ENCODE measurements at places on chromosomes 16 and 17.

- DNase-seq = no peak
These were observed 37.3 kb upstream of the CDC42EP4 start for GRCh38 chr17:73349138-73349537.

DNA sequence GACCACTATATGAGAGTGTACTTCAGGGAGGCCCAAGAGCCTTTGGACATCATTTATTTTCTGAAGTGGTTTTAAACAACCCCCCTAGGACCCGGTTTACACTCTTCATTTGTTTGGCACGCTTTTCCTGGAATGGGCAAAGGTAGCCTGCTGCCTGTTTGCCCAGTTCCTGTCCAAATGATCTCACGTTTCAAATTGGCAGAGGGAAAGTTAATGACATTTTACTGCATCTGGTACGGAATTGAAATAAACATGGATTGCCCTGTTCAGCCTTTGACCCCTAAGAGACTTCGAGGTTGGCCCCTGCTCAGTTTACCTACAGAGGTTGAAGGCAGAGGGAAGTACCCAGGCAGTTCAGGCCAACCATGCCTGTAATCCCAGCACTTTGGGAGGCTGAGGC, 5.8 kb upstream of the RPRML start:
- DNase-seq = no peak

DNA sequence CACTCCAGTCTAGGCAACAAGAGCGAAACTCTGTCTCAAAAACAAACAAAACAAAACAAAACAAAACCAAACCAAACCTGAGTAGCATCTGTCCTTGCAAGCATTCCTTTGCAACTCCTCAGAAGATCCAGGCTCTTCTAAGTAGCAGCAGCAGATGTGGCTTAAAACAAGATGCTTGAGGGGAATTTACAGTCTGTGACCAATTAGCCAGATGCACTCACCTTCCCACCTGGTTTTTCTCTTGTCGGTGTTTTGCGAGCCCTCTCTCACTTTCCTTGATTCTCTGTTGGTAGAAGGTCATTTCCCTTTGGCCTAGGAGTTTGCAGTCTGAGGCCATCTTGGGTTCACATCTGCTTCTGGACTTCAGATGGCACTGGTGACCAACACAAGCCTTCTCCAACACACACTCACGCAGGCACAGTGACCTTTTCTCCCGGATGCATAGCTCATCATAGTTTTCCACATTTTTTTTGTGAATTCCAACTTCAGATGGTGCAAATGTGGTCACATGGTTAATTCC, 276.8 kb downstream of the STX8 start:
- DNase-seq = no peak

DNA sequence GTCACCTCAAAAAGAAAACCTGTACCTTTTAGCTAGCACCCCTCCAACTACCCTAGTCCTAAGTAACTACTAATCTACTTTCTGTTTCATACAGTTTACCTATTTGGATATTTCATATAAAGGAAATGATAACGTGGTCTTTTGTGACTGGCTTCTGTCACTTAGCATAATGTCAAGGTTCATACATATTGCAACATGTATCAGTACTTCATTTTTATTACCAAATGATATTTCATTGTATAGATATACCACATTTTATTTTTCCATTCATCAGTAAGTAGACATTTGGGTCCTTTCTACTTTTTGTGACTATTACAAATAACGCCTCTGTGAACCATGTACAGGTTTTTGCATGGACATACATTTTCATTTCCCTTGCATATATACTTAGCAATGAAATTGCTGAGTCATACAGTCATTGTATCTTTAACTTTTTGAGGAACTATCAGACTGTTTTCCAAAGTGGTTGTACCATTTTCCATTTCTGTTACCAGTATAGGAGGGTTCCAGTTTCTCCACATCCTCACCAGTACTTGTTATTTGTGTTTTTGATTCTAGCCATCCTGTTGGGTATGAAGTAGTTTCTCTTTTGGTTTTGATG, 23.7 kb downstream of the MOSMO start:
- no peak for DNase-seq

DNA sequence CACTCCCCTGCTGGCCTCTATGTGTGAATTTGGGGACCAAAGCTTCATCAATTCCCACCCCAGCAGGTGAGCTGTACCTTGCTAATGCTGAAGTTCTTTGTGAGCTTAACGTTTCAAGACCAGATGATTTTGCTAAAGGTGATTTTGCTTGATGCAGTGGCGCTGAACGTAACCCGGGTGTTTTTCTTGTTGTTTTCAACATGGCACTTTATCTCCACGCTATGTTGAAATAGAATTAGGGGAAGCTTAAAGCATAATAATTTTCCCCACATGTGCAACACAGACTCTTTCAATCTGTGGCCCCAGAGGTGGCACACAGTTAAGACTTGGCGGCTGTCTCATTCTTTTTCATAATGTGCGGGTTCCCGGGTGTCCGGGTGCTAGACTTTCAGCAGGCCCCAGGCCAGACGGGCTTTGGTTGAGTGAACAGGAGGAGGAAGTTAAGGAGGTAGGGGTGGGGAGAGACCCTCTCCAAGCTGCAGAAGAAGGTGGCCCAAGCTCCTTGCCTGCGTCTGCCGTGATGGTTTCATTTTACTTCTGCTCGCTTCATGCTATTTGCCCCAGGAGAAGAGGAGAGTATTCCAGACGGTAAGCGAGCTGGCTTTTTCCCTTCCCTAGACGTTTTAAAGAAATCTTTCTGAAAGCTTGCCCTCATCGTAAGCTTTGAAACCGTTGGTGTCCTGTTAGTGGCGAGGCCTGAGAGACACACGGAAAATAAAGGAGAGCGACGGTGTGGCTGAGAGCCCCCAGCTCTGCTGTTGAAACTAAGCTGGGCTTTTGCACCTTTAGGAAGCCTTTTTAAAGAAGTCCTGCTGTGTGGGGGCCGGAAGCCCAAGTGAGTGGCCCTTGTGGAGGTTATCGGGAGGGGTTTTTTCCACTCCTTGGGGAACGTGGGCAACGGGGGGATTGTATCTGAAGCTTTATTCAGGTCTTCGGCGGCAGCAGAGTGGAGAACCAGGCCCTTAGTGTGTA, 4.2 kb downstream of the FOXC2 start:
- no peak for DNase-seq

GRCh38 chr17:38730526-38731379, 612 bp downstream of the CISD3 start:
- DNase-seq = peak; percentile 58

- no peak for DNase-seq
These were observed 80.3 kb downstream of the FTO start for GRCh38 chr16:53784291-53784690.

DNA sequence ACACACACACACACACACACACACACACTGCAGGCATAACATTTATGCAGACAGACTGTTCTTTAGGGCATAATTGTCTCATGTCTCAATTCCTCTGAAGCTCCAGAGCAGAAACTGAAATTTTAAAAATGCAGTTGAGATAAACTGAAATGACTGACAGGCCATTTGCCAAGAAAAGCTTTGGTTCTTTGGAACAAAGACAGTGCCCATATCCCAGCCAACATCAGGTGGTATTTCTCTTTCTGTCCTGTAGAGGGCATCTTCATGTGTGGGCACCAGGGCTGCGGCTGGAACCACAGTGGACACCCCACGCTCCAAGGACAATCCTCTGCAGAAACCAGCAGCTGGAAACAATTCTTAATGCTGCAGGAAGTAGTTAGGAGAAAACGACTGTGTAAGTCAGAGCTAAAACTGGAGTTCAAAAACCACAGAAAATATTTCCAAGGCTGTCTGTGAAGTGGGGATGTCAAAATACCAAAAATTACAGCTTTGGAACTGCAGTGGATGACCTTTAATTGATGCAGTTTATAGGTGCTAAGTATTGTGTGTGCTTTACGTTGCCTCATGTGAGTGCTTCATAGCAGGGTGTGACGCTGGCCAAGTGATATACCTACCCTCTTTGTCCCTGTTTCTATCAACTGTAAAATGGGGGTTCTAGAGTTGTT, 10.6 kb upstream of the MEFV start:
- DNase-seq = peak; percentile 79
